ENCODE measurements at places on chromosomes 6 and 20.

DNA sequence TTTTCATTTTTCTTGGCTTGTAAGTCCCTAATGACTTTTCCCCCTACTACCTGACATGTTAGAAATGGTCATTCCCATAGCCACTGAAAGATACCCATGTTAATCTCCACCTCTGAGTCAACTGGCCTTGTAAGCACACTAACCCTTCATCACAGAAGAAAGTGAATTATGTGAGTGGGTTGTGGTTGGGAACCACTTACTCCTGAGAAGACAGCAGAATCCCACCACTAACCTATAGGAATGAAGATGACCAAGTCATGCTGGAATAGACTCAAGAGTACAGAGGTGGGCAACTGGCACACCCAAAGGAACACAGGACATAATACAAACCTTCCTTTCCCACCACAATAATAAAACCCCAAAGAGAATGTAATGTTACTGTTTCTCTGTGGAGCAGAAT, 30.1 kb downstream of the RAMACL start:
- DNase-seq: no peak

DNA sequence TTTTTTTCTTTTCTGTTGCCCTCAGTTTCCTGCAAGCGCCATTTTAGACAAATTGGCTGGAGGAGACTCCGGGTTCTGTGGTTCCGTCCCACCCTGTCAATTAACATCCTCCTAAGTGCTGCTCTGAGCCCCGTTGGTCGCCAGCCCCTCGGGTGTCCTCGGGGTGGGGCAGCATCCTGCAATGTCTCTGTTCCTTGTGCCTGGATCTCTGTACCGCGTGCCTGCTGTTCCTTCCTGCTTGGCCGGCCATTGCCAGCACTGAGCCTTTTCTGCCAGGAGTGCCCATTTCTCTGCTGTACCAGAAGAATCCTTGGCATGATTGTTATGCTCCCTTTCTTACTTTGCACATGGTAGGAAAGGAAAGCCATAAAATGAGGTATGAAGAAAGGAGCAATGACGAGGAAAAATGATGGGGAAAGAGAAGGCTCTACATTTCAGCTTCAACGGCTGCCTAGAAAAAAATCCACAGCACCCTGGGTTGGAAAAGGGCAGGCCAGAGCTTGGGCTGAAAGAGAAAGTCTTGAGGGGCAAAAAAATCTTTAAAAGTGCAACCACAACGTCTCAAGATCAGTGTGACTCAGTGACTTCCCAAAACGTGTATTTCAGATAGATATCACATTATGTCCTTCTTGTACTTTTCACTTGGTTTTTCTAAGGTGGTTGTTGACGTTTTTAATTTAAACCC, 256.7 kb downstream of the CLIC5 start:
- DNase-seq: no peak

GRCh38 chr6:158057213-158057987, 75.7 kb downstream of the SYNJ2 start:
- no peak for DNase-seq

- DNase-seq: no peak
These were observed 41.1 kb downstream of the ROS1 start for GRCh38 chr6:117384659-117385058.

GRCh38 chr6:80636689-80637088, 530.2 kb downstream of the BCKDHB start:
- DNase-seq: no peak

DNA sequence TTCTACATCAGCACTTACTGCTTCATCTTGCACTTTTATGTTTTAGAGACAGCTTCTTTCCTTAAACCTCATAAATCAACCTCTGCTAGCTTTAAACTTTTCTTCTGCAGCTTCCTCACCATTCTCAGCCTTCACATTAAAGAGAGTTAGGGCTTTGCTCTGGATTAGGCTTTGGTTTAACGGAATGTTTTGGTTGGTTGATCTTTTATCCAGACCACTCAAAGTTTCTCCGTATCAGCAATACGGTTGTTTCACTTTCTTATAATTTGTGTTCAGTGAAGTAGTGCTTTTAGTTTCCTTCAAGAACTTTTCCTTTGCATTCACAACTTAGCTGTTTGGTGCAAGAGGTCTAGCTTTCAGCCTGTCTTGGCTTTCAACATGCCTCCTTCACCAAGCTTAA, 40.4 kb downstream of the DNAAF9 start:
- DNase-seq: no peak

GRCh38 chr6:13985663-13986325, 61.0 kb downstream of the RNF182 start:
- no peak for DNase-seq

- DNase-seq: peak; percentile 11
These were observed 556.0 kb upstream of the JAG1 start for GRCh38 chr20:11229772-11230171.

GRCh38 chr6:11604215-11604614, 66.7 kb downstream of the TMEM170B start:
- DNase-seq: no peak

All from NCI-H69 (cell line).